Stimulated activated CD4-positive, alpha-beta T cell treated with anti-CD3 and anti-CD28 coated beads, Interleukin-12 subunit alpha, Interleukin-12 subunit beta, amount 100 ng/mL, for 48 hours (primary cell): ENCODE measurements at places on chromosomes 3 and 15.

- no peak for DNase-seq
Measured at GRCh38 chr3:147680837-147681483, 271.8 kb downstream of the ZIC1 start.

GRCh38 chr3:188796122-188796631, 375.6 kb upstream of the TPRG1 start:
- DNase-seq = no peak

GRCh38 chr15:25712961-25713355, 150.2 kb downstream of the ATP10A start:
- DNase-seq = no peak

- no peak for DNase-seq
Measured at GRCh38 chr3:181794011-181794790, 82.5 kb downstream of the SOX2 start.
